GF-D8 (cell line): ENCODE measurements at places on chromosomes 5 and 9.

GRCh38 chr9:26326563-26326962 lies 566.0 kb downstream of the CAAP1 start:
- peak; percentile 27 for DNase-seq

DNA sequence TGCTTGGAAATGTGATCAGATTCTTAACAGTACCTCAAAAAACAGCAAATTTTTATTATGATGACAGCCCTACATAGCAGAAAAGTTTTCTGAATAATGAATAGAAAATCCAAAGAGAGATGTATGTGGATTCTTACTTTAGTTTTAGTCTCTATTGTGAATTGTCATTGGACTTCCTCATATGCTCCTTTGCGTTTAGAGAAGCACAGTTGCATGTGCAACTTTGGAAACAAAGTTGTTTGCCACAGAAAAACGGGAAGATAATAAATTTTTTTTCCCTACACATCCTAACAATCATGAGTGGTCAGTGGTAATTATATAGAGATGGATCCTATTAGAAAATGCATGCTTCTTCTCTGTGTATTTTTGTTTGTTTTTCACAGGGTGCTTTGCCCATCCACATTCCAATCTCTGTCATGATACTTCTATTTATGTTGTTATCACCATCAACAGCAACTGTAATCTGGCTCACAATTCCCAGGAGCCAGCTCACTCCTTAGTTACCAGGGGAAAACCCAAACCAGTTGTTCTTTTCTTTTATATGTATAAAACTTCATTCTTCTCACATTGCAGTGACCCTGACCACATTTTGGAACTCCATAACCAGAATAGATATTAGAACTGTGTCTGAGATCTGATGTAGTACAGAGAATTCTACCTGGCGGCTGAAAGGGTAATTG lies 118.7 kb downstream of the NDUFS4 start:
- DNase-seq, result no peak

- DNase-seq, result no peak
These were observed 30.0 kb upstream of the MAMDC2 start for GRCh38 chr9:70013598-70014196.

- DNase-seq, result no peak
These were observed 29.6 kb upstream of the CNOT6 start for GRCh38 chr5:180464603-180464970.

GRCh38 chr9:133963166-133963565 lies 29.0 kb downstream of the VAV2 start:
- DNase-seq, result no peak
